ENCODE measurements at places on chromosomes 2 and 18.

DNA sequence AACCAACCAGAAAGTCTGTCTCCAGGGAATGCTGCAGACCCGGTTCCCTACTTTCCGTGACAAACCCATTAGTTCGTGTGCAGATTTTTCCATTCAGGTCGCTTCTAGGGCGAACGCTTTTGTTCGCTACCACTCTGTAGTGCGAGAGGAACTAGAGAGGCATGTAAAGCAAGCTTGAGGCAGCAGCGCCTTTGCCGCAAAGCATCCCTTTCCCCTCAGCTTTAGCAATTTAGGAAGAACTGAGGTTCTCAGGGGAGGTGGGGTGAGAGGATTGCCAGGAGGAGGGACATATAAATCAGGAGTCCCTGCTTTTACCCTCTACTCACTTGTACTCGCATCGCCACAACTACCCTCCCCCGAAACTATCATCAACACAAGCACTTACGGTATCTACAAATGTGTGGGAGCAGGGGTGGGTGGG is 748 bp upstream of the ZNF804A start:
- DNase-seq: peak; percentile 44

GRCh38 chr2:217225596-217225995 is 365.7 kb upstream of the TNP1 start:
- no peak for DNase-seq

GRCh38 chr2:9139491-9140443 is 66.8 kb upstream of the ASAP2 start:
- DNase-seq: peak; percentile 58

- DNase-seq: no peak
Measured at GRCh38 chr2:128720080-128721022, 401.7 kb upstream of the HS6ST1 start.

GRCh38 chr2:160614391-160614790 is 120.8 kb upstream of the RBMS1 start:
- peak; percentile 63 for DNase-seq

GRCh38 chr2:69693775-69694450 is 48.0 kb upstream of the ANXA4 start:
- no peak for DNase-seq

DNA sequence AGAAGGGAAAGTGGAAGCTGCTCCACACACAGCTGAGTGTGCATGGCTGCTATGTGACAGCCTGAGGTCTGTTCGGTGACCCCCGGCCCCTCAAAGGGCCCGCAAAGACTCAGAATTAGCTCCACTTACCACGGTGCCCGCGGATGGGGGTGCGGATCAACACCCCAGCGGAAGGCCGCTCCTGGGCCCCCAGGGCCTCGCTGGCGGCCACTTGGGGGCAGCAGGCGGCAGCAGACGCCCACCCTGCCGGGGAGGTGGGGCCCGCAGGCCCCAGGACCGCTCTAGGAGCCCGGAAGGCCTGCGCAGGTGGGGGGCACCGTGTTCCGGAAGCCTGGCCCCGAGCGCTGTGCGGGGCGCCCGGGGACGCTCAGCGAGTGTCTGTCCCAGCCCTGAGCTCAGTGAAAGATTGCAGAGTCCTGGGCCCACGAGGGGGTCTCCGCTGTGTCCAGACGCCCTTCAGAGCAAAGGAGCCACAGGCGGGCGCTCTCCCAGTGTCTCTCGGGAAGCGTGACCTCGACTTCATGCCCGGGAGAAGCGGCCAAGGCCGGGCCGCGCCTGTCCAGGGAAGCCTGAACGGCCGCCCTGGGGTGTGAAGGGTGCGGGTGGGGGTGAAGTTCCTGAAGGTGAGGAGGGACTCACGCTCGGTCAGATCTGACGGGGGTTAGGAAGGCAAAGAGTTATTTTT is 118.7 kb downstream of the VAPA start:
- DNase-seq: no peak
